ENCODE measurements at places on chromosomes 7 and 10.

DNA sequence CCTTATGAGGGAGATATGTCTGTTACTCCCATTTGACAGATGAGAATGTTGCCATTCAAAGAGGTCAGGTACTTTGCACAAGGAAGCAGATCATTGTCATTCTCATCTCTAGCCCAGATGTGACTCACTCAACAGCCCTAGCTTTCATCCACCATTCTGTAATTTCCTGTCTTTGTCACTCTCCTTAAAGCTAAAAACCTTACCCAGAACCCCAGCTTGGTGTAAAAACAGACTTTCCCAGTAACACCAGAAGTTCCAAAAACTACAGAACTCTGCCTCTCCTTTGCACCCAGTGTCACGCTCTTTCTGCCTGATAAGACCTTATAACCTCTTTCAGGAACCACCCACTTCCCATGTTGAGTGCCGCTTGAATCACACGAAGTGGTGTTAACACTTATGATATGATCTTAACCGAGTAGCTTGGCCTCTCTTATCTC, 89.1 kb upstream of the SP4 start:
- no peak for DNase-seq

- no peak for DNase-seq
Measured at GRCh38 chr7:20980668-20981264, 194.1 kb upstream of the SP8 start.

GRCh38 chr10:92839191-92840085, 8.9 kb upstream of the EXOC6 start:
- DNase-seq, result no peak

GRCh38 chr10:3482200-3482993, 302.6 kb downstream of the KLF6 start:
- DNase-seq, result peak; percentile 51

DNA sequence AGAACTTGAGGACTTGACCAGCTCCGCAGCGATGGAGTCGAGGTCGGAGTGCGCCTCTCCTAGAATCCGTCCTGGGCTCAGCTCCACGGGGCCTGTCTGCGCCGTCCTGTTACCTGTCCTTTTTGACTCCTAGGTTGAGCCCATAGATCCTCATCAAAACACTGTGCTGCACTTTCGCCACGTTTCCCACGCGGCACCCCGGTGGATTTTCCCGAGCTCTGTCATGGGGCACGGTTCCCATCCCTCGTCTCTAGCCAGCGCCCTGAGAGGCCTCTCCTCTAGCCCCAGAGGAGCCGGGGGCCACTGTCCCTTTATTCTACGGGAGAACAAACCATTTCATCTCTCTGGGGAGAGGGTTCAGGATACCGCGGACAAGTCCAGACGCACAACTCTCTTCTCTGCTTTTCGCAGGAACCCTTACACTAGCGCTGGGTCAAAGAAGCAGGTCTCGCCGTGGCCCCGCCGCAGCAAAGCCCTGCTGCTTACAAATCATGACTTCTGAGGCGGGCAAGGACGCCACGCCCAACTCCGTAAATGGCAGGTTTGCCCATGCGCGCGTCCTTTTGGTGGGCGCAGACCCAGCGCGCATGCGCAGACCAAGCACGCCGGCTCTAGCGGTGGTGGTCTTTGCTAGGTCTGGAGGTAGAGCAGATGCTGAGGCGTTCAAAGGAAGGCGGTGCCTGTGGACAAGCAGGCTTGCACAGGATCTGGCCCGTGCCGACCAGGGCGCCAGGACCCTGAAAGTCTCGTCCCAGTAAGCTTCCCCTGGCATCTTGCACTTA, 10.3 kb upstream of the ANKRD7 start:
- peak; percentile 33 for DNase-seq

- peak; percentile 8 for DNase-seq
Measured at GRCh38 chr7:149662591-149663095, 110.7 kb downstream of the ZNF467 start.

GRCh38 chr10:34729619-34730018, 85.5 kb downstream of the PARD3 start:
- no peak for DNase-seq

DNA sequence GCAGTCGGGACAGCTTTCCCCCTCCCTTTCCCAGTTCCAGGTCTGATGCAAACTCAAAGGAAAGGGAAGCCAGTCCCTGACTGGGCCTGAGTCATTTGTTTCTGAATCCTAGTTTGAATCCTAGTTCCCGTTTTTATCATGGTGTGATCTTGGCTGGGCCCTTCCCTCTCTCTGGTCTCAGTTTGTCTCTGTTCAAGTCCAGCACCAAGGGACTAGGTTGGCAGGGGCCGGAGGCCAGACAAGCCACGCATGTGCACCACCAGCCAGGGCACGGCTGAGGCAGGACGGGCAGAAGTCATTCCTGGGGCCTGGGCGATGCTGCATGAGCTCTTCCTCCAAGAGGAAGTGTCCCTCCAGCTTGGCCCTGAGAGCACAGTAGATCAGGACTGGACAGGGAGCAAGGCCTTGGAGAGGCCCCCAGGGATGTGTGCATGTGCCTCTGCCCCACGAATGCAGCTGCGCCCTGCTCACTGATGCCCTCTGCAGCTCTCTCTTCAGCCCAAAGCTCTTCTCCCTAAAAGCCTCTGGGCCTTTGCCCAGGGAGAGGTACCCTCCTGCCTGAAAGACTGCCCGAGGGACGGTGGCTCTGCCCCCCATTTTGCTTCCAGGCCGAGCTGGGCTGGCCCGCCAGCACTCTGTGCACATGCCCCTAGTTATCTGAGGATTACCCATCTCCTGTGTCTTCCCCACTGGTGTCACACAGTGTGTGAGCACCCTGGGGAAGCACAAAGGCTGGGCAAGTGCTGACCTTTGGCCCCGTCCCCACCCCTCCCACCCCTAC, 86.7 kb downstream of the ZMIZ1 start:
- no peak for DNase-seq

DNA sequence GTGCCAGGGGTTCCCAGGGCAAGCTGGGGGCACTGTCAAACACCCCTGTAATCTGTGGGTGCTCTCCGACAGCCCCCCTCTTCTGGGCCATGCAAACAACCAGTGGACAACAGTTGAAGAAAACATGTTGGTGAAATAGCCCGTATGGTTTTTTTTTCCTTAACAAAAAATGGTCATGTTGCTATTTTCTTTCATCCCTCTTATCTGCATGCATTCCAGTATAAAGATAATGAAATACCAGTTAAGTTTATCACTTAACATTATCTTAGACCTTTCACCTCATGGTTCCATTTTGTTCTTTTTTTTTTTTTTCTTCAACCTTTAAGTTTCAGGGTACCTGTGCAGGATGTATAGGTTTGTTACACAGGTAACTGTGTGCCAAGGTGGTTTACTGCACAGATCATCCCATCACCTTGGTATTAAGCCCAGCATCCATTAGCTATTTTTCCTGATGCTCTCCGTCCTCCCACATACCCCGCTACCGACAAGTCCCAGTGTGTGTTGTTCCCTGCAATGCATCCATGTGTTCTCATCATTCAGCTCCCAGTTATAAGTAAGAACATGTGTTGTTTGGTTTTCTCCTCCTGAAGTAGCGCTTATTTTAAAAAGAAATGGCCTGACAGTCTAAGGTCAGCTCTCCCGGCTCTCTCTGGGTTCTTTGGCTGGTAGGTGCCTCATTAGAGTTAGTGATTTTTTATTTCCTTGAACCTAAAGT, 110.1 kb downstream of the NRP1 start:
- no peak for DNase-seq

GRCh38 chr10:79137826-79138225, 69.1 kb downstream of the ZMIZ1 start:
- peak; percentile 26 for DNase-seq

DNA sequence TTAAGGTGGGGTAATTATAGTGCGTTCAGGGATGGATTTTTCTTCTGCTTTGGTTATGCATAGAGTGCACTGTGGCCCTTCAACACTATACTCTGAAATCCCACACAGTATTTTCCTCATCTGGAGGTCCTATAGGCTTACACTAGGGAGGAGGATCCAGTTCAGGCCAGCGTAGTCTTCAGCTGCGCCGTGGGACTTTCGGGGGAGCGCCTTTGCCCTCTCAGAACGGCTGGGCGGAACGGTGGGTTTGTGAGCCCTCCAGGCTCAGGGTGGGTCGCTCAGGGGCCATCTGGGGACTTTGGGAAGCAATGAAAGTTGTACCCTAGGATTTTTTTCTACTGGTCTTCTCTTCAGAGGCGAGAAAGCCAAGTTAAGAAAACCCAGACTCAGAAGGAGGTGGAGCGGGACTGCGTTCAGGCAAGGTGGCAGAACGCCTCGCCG, 652 bp upstream of the VPS26A start:
- DNase-seq, result no peak

- no peak for DNase-seq
Measured at GRCh38 chr10:131350660-131351059, 39.1 kb upstream of the TCERG1L start.

DNA sequence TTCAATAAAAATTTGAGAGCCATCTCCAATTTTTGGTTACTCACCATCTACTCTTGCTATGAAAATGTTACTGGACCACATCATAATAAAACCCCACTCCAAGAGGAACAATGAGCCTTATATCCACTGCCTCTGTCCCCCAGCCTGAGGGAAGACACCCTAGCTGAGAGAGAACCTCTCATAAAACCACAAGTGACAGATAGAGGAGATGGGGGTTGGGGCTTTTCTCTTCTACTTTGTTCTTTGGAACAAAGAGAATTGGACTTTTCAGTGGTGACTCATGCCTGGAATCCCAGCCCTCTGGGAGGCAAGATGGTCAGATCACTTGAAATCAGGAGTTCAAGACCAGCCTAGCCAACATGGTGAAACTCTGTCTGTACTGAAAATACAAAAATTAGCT, 27.6 kb upstream of the TAS2R16 start:
- DNase-seq, result no peak

- no peak for DNase-seq
Measured at GRCh38 chr7:138951953-138952352, 29.2 kb downstream of the KIAA1549 start.

GRCh38 chr10:51074238-51075028, at the start of gene PRKG1:
TSS of gene PRKG1 (plus strand) at chr10:51074487.
- DNase-seq, result no peak

DNA sequence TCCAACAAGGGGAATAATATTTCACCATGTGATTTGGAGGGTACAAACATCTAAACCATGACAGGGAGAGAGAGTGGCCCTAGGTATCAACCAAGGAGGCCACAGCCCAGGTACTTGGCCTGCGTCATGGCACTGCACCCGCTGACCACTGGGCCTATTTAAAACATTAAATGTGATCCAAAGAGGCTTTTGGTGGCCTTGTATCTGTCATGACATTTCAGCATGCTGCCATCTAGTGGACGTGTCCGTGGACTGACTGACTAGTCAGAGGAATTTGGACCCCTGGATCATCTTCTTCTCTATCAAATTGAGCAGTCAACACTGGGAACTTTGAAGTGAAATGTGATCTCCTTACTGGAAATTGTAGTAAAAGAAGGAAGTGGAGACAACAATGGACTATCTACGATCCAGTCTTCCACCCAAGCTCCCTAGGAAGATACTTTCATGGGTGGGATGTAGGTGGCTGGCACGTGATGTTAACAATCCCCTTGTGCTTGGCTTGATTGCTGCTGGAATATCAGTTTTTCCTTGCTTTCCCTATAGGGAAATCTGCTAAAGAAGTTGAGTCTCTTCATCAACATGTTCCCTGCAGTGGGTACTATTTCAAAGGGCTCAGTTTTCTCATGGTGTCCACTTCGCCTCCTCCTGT, 24.6 kb upstream of the ITGA8 start:
- DNase-seq, result no peak

DNA sequence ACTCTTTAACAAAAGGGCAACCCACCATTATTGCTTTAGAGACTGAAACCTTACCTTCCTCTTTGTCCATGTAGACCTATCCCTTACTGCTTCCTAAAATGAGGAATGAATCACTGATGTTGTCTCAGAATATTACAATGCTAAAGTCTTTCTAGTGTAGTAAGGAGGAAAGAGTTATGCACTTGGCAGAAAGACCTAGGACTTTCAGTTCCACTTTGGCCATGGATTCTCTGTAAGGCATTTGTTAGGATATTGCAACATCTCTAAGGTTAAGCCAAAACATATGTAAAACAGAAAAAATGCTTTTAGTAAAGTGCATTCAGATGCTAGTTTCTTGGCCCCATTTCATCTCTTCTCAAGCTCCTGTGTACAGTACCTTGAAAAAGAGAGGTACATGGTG, 230.9 kb downstream of the PARD3 start:
- no peak for DNase-seq

- no peak for DNase-seq
Measured at GRCh38 chr7:27101171-27101956, 1.1 kb downstream of the HOXA2 start.

DNA sequence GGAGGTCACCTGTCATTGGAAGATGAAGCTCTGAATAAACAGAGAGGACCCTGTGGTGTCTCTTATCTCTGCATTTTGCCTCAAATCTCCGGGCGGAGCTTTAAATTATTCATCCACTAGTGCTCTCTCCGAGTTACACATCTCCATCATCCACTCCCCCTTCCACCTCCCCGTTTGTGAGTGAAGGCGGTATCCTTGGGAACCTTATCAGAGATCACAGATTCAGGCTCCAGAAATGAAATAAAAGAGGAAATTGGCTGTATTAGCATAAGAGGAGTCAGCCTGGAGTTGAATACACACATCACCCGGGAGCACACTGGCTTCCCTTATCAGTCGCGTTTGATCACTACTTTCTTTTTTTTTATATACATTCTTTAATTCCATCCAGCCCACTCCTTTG, 1184.8 kb downstream of the GATA3 start:
- no peak for DNase-seq

- no peak for DNase-seq
Measured at GRCh38 chr10:117480097-117480496, 62.4 kb upstream of the EMX2 start.

GRCh38 chr7:129644634-129645230, 33.2 kb downstream of the NRF1 start:
- DNase-seq, result no peak

GRCh38 chr10:49610114-49610457, at the start of gene SLC18A3:
TSS of gene SLC18A3 (plus strand) at chr10:49610310. CDS start at chr10:49610741, 431 bp downstream.
- no peak for DNase-seq

DNA sequence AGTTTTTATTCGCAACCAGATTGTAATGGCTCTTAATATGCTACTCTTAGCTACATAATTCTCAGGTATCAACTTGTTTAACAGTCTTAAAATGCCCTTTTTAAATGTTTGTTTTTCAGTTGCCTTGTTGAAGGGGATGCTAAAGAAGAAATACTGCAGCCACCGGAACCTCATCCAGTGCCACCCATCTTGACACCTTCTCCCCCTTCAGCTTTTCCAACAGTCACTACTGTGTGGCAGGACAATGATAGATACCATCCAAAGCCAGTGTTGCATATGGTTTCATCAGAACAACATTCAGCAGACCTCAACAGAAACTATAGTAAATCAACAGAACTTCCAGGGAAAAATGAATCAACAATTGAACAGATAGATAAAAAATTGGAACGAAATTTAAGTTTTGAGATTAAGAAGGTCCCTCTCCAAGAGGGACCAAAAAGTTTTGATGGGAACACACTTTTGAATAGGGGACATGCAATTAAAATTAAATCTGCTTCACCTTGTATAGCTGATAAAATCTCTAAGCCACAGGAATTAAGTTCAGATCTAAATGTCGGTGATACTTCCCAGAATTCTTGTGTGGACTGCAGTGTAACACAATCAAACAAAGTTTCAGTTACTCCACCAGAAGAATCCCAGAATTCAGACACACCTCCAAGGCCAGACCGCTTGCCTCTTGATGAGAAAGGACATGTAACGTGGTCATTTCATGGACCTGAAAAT, 69.5 kb upstream of the RSBN1L start:
- DNase-seq, result no peak
